Psoas muscle (tissue), 8 donors: ENCODE measurements at places on chromosomes 13 and 19. TPM values are rescaled to one million over a fixed set of nuclear protein-coding genes. Genes with fewer than 3 reads are reported as not detected.

Gene RXFP2
- polyA plus RNA-seq: 1.2 TPM

Gene APOC1
- polyA plus RNA-seq: 14.4 TPM

GRCh38 chr13:23460309-23460708, 26.8 kb upstream of the SACS start:
- DNase-seq: no peak

- DNase-seq: no peak
These were observed 299.0 kb downstream of the ITGBL1 start for GRCh38 chr13:101751488-101751887.

DNA sequence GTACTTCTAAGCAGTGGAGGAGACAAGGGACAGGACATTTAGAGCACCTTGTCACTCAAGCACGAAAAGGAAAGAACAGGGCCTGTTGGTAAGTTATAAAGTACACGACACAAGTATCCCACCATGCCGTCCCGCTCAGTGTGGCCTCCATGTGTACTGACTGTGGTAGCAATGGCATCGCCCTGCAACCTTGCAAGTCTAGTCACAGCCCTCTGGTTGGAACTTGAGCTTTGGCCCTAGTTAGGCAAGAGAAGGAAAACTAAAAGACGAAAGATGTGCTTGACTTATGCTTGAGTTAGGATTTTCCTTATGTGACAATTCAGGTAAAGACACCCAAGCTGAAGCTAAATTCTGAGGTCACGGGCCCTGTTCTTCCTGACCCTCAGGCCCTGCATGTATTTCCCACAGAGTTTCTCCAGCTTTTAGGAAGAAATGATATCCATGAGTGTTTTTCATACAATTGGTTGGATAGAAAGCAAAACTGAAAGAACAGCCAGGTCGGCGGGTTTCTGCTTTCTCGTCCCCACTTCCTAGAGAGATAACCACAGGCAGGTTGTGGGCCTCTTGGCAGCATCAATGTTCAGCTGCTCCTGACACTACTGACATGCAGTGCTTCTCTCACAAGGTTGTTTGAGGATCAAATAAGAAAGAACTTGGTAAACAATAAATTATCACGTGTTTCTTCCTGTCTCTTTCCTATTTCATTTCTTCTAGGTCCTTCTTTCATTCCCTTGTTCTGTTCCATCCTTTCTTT, 216.2 kb downstream of the IRS2 start:
- DNase-seq: no peak

DNA sequence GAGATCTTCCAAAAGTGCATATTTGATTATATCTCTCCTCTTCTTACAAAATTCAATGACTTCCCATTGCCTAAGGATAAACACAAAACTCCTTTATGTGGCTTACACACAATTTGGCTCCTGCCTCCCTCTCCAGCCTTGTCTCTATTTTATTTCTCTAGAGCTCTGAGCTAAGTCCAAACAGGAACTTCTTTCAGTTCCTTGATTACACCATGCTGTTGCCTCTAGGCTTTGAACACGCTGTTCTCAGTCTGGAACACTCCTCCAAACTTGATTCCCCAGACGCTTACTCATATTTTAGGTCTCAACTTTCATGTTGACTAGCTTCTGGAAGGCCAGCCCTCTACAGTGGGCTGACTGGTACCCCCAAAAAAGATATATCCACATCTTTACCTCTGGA, 258.5 kb downstream of the COG6 start:
- DNase-seq: no peak

- DNase-seq: peak; percentile 29
These were observed at the start of gene CD70 for GRCh38 chr19:6590827-6591319. TSS of gene CD70 (minus strand) at chr19:6591150. CDS start at chr19:6591002, 148 bp downstream.
